Endothelial cell (in vitro differentiated cells): ENCODE measurements at places on chromosomes 4 and X. TPM values are rescaled to one million over a fixed set of nuclear protein-coding genes. Genes with fewer than 3 reads are reported as not detected.

Gene CSN1S1
- not detected for total RNA-seq

Gene STAP1
- 3.5 TPM for total RNA-seq

Gene PAGE2
- total RNA-seq: not detected

Gene FRMPD3
- 0.08 TPM for total RNA-seq

Gene OPHN1
- total RNA-seq: 13.2 TPM

Gene COL4A6
- total RNA-seq: 10.5 TPM

Gene POU3F4
- not detected for total RNA-seq

Gene AMTN
- total RNA-seq: not detected

GRCh38 chr4:773214-773613, 52.7 kb downstream of the CPLX1 start:
- H3K36me3 ChIP-seq: peaks cover 51% of the 10 kb centered on the region
- peaks cover 6% of the 10 kb centered on the region for H3K27me3 ChIP-seq
- no peak overlapping the region for H3K27ac ChIP-seq
- DNase-seq: no peak
- peaks cover 16% of the 10 kb centered on the region for H3K4me1 ChIP-seq
- no peak overlapping the region for H3K4me3 ChIP-seq

DNA sequence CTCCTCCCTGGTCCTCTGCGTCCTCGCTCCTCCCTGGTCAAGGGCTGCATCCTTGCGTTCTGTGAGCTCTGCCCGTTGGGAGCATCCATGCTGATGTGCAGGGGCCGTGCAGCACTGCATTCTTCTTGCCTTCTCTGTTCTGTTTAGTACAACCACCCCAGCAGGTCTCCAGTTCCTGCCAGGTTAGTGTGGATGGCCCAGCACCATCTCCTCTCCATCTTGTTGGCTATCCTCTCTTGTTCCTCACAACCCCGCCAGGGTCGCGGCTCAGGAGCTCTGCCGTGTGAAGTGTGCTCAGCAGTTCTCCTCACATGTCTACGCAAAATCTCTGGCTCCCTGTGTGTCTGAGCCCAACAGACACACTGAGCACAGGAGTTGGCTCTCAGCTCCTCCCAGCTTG, 10.4 kb upstream of the MAEA start:
- no peak for DNase-seq
- no peak overlapping the region for H3K27ac ChIP-seq
- peaks cover 6% of the 10 kb centered on the region for H3K27me3 ChIP-seq
- no peak overlapping the region for H3K4me3 ChIP-seq
- peaks cover 6% of the 10 kb centered on the region for H3K36me3 ChIP-seq
- H3K4me1 ChIP-seq: no peaks in the 10 kb centered on the region

GRCh38 chr4:55866973-55867574, 13.6 kb downstream of the EXOC1 start:
- DNase-seq: no peak
- no peak overlapping the region for H3K4me3 ChIP-seq
- peaks cover 1% of the 10 kb centered on the region for H3K27me3 ChIP-seq
- peaks cover 14% of the 10 kb centered on the region for H3K36me3 ChIP-seq

GRCh38 chrX:13923289-13923688, 106.4 kb upstream of the GPM6B start:
- no peak overlapping the region for H3K4me3 ChIP-seq
- no peak overlapping the region for H3K27ac ChIP-seq
- H3K4me1 ChIP-seq: no peaks in the 10 kb centered on the region
- no peak for DNase-seq

GRCh38 chrX:149497054-149497453, 8.1 kb downstream of the IDS start:
- H3K4me3 ChIP-seq: no peak overlapping the region
- peaks cover 15% of the 10 kb centered on the region for H3K36me3 ChIP-seq
- H3K27ac ChIP-seq: peak overlapping the region; percentile 67
- no peak for DNase-seq
- peaks cover 3% of the 10 kb centered on the region for H3K27me3 ChIP-seq
- no peaks in the 10 kb centered on the region for H3K4me1 ChIP-seq

DNA sequence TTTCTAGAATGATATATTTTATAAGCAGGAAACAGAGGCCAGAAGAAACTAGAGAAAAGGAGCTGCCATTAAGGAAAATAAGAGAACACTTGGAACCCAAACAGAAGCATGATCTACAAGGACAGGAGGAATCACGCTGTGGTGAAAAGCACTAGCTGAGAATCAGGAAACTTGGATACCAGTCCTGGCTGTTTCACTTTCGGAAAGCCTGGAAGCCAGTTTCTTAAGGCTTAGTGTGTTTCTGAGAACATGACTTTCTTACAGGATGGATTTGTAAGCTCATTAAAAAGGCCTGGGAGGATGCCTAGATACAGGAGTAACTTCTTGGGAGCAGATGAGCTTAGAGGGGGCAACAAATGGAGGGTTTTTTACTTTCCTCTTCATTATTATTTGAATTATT, 36.9 kb downstream of the TLL1 start:
- peaks cover 20% of the 10 kb centered on the region for H3K4me1 ChIP-seq
- no peak for DNase-seq
- no peak overlapping the region for H3K4me3 ChIP-seq
- H3K27ac ChIP-seq: no peak overlapping the region
- H3K36me3 ChIP-seq: peaks cover 9% of the 10 kb centered on the region
- no peaks in the 10 kb centered on the region for H3K27me3 ChIP-seq

DNA sequence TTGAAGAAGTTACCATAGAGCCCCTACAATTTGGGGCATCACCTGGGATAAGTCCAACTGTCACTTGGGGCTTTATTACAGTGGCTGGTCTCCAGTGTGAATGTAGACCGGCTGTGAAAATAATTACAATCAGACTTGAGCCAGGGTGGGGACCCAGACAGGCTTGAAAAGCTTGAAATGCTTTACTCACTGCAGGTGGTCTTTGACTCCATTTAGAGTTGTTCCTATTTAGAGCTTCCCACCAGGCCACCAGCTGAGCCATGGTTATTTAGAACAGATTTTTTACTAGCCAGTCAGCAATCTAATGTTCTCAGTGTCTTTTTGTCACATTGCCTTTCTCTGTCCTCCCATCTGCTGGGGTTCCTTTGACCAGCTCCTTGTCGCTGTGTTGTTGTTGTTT, 5.7 kb downstream of the ARHGAP10 start:
- H3K4me1 ChIP-seq: peaks cover 12% of the 10 kb centered on the region
- no peak overlapping the region for H3K4me3 ChIP-seq
- DNase-seq: no peak
- H3K36me3 ChIP-seq: no peaks in the 10 kb centered on the region
- no peak overlapping the region for H3K27ac ChIP-seq

DNA sequence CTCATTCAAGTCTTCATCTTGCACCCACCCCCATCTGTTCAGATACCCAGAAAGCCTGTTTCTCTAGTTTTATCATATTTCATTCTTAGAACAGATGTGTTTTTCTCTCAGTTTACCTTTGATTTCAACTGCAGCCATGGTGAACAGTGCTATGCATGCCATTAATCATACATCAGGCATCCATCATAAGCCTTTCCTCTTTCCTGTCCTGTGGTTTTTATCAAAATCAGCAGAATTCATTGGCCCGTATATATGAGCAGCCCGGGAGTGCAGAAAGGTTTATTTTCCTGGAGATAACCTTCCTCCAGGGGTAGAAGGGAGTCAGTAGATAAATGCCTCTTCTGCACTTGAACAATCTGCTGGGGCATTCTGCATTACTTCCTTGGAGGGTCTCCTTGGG, 65.7 kb downstream of the IL21 start:
- no peak for DNase-seq
- H3K27ac ChIP-seq: no peak overlapping the region
- H3K4me1 ChIP-seq: no peaks in the 10 kb centered on the region
- no peaks in the 10 kb centered on the region for H3K27me3 ChIP-seq

DNA sequence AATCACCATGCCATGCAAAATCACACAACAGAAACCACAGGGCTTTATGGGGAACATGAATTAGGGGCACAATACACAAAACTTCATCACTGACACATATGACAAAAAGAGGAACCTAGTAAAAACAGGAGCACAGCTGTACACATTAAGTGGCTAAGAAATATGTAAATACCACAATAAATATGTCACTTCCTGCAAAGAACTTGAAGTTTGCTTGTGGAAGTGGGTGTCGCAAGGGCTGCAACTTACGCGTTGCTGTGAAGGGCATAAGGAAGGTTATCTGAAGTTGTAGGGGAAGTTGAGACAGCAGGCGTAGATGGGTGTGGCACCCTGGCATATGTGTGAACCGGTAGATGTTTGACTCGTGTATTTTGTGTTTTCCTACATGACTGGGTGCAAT, 42.4 kb downstream of the CLCN4 start:
- DNase-seq: no peak
- no peak overlapping the region for H3K4me3 ChIP-seq
- H3K36me3 ChIP-seq: peaks cover 9% of the 10 kb centered on the region
- no peaks in the 10 kb centered on the region for H3K27me3 ChIP-seq
- no peak overlapping the region for H3K27ac ChIP-seq

GRCh38 chr4:82559735-82560120, 2.1 kb downstream of the TMEM150C start:
- H3K4me1 ChIP-seq: peaks cover 14% of the 10 kb centered on the region
- no peak overlapping the region for H3K27ac ChIP-seq
- no peak overlapping the region for H3K4me3 ChIP-seq
- no peak for DNase-seq
- peaks cover 12% of the 10 kb centered on the region for H3K36me3 ChIP-seq

- H3K4me1 ChIP-seq: peaks cover 15% of the 10 kb centered on the region
- no peak overlapping the region for H3K4me3 ChIP-seq
- no peak for DNase-seq
- H3K27ac ChIP-seq: no peak overlapping the region
These were observed 11.8 kb downstream of the IQSEC2 start for GRCh38 chrX:53269536-53270107.

- H3K27me3 ChIP-seq: peaks cover 3% of the 10 kb centered on the region
- no peak overlapping the region for H3K4me3 ChIP-seq
- H3K4me1 ChIP-seq: no peaks in the 10 kb centered on the region
- H3K27ac ChIP-seq: no peak overlapping the region
- no peak for DNase-seq
These were observed 11.1 kb upstream of the HS3ST1 start for GRCh38 chr4:11439836-11440235.

DNA sequence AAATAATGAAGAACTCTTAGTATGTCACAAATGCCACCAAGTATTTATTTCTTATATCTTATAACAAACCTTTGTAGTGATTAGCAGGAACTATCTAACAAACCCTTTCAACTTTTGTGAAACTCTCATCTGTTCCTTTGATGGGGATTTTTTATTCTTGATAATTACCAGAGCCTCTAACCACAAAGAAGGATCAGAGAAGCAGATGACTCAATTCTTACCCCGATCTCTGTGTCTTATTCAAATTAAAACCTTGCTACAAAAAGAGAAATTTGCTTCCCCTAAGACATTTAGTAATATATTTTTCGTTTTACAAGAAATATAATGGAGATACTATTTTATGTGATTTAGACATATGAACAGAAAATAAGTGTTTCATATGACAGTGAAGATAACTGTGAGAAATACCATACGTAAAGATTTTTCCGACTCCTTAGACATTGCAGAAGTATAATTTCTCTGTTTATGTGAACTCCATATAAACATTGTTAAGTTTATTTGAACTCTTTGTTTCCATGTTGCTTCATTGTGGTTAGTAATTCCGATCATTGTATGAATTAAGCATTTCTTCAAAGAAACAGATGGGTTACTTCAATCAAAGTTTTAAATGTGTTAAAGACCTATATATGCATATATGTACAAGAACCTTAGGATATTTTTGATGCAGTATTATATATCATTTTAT, 205.4 kb downstream of the CFAP299 start:
- H3K36me3 ChIP-seq: no peaks in the 10 kb centered on the region
- DNase-seq: no peak
- no peaks in the 10 kb centered on the region for H3K4me1 ChIP-seq
- no peak overlapping the region for H3K27ac ChIP-seq

- no peak overlapping the region for H3K4me3 ChIP-seq
- no peak overlapping the region for H3K27ac ChIP-seq
- no peaks in the 10 kb centered on the region for H3K36me3 ChIP-seq
- peaks cover 3% of the 10 kb centered on the region for H3K27me3 ChIP-seq
- DNase-seq: no peak
- H3K4me1 ChIP-seq: peaks cover 4% of the 10 kb centered on the region
These were observed 25.0 kb upstream of the NSG1 start for GRCh38 chr4:4361883-4362282.

- H3K27me3 ChIP-seq: no peaks in the 10 kb centered on the region
- no peak overlapping the region for H3K27ac ChIP-seq
- no peaks in the 10 kb centered on the region for H3K4me1 ChIP-seq
- no peak overlapping the region for H3K4me3 ChIP-seq
These were observed 8.6 kb upstream of the ZXDA start for GRCh38 chrX:57918750-57919436.

GRCh38 chr4:74983253-74983635, 50.3 kb downstream of the PARM1 start:
- H3K4me1 ChIP-seq: no peaks in the 10 kb centered on the region
- H3K36me3 ChIP-seq: no peaks in the 10 kb centered on the region
- no peak for DNase-seq

DNA sequence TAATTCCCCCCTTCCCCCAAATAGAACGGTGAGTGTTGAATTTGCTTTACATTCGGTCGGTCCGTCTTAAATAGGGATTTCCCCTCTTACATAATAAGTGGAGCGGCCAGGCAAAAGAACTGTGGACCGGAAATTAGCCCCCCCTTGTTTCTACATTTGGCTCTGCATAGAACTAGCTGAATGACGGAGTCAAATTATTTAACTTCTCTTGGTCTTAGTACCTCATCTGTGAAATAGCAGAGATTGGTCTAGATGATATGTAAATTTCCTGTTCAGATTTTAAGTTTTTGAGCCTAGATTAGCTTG, 1.3 kb downstream of the SPATA18 start:
- H3K4me1 ChIP-seq: peaks cover 16% of the 10 kb centered on the region
- peak; percentile 4 for DNase-seq
- peak overlapping the region; percentile 91 for H3K4me3 ChIP-seq

- H3K27me3 ChIP-seq: peaks cover 2% of the 10 kb centered on the region
- DNase-seq: no peak
- H3K27ac ChIP-seq: no peak overlapping the region
- peaks cover 4% of the 10 kb centered on the region for H3K4me1 ChIP-seq
These were observed 43.0 kb upstream of the PHOX2B start for GRCh38 chr4:41791557-41791956.

DNA sequence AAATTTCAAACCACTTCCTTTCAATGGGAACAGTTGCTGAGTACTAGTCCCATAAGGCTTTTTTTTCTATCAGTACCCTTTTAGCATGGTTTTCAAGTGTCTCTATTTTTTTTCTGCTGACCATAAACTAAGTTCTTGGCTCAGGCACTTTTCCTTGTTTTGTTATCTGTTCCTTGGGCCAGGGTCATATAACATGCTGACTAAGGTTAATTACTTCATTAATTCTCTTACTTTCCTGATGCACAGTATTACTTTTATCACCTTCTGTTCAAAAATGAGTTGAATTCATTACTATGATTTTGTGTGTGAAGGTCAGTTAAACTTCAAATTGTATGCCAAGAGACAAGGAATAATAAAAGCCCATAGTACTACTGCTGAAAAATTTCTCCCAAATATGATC, 19.7 kb upstream of the BTC start:
- no peak for DNase-seq
- no peaks in the 10 kb centered on the region for H3K4me1 ChIP-seq
- H3K27ac ChIP-seq: no peak overlapping the region
- no peaks in the 10 kb centered on the region for H3K36me3 ChIP-seq
- H3K27me3 ChIP-seq: peaks cover 2% of the 10 kb centered on the region
